RPMI7951 (cell line): ENCODE measurements at places on chromosomes 7 and 10. TPM values are rescaled to one million over a fixed set of nuclear protein-coding genes. Genes with fewer than 3 reads are reported as not detected.

DNA sequence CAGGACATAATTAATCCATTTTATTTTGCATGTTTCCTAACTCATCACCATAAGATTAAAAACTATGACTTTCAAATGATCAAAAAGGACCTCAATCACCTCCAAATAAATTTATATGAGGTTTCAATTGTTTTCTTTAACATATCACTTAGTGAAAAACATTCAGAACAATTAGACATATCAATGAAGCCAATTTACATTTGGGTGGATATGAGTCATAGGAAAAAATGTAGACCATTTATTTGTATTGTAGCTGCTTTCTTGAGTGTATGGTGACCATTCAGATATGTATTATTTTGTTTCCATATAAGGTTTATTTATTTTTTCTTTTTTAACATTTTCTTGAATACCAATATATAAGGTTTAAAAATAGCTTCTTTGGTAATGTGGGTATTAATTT, 13.3 kb upstream of the EXOC6 start:
- DNase-seq = no peak

Gene RELN
- not detected in 2 replicates for total RNA-seq

GRCh38 chr10:110876000-110876399, 4.3 kb downstream of the PDCD4 start:
- no peak for DNase-seq

Gene OR13A1
- not detected in 2 replicates for total RNA-seq

DNA sequence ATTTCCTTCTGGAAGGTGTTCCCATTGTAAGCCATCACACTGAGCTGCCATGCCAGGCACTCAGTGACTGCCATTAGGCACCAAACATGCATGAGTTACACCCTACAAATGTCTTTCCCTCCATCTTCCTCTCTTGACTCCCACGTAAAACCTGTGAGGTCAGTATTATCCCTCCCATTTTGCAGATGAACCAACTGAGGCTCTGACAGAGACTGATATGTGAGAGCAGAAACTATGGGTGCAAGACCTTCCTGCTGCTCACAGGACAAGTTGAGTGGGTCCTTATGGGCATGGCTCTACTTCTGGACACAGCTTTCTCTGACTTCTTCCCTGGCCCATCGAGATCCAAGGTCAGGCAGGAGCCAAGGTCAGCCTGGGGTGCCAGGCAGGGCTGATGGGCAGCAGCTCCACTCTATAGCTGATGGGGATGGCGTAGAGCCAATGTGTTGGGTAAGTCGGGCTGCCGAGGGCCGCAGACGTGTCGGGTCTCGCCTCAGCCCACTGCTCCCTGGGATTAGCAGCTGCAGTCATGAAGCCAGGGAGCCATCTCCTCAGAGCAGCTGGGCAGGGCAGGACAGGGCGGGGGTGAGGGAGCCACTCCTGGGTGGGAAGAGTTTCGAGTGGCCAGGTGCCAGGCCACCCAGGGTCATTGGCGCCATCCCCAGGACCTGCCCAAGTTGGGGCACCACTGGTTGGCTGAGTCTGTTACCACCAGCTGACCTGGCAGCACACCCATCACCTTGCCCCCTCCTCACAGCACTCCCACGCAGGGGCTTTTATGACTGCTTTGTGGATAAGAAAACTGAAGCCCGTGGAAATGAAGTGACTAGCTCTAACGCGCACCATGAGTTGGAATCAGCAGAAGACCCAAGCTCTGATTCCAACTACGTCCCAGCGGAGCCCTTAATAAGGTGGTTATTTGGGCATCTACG, 117.8 kb upstream of the ZMIZ1 start:
- no peak for DNase-seq

Gene NEUROD6
- not detected in 2 replicates for total RNA-seq

- no peak for DNase-seq
Measured at GRCh38 chr10:52313256-52313932, 687 bp upstream of the DKK1 start.

- peak; percentile 9 for DNase-seq
Measured at GRCh38 chr10:132129431-132129830, 57.3 kb upstream of the DPYSL4 start.

Gene FGL2
- total RNA-seq = 0.20 TPM in 1 of 2 replicates, not detected in the other

Gene SRRM3
- not detected in 2 replicates for total RNA-seq

Gene NOD1
- 9.1 and 12.3 TPM in 2 replicates for total RNA-seq

GRCh38 chr10:79256264-79256806, 90.9 kb upstream of the PPIF start:
- DNase-seq = no peak

Gene NCF1
- total RNA-seq = not detected in 2 replicates

DNA sequence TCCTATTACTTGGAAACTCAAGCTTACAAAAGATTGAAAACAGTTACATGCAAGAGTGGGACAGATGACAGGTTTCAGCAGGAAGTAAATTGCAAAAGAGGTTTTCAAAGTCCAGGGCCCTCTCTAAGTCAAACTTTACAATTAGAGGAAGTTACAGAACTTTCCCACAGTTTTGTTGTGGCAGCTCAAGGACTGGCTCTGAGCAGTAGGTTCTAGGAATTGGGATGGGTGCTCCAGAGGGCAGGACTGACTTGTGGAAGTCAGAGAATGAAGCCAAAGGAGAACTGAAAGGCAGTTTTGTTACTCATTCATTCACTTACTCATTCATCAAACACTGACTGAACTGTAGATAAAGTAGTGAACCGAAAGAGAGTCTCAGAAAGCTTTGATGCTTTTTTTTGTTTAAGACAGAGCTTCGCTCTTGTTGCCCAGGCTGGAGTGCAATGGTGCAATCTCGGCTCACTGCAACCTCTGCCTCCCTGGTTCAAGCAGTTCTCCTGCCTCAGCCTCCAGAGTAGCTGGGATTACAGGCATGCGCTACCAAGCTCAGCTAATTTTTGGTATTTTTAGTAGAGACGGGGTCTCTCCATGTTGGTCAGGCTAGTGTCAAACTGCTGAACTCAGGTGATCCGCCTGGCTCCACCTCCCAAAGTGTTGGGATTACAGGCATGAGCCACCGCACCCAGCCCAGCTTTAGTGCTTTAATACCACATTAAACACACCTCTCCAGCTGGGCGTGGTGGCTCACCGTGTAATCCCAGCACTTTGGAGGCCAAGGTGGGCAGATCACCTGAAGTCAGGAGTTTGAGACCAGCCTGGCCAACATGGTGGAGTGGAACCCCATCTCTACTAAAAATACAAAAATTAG, 66.8 kb upstream of the CCNJ start:
- DNase-seq = no peak

- DNase-seq = no peak
Measured at GRCh38 chr7:90661290-90662151, 65.4 kb downstream of the CDK14 start.

GRCh38 chr7:31052841-31053601, 913 bp downstream of the ADCYAP1R1 start:
- no peak for DNase-seq

DNA sequence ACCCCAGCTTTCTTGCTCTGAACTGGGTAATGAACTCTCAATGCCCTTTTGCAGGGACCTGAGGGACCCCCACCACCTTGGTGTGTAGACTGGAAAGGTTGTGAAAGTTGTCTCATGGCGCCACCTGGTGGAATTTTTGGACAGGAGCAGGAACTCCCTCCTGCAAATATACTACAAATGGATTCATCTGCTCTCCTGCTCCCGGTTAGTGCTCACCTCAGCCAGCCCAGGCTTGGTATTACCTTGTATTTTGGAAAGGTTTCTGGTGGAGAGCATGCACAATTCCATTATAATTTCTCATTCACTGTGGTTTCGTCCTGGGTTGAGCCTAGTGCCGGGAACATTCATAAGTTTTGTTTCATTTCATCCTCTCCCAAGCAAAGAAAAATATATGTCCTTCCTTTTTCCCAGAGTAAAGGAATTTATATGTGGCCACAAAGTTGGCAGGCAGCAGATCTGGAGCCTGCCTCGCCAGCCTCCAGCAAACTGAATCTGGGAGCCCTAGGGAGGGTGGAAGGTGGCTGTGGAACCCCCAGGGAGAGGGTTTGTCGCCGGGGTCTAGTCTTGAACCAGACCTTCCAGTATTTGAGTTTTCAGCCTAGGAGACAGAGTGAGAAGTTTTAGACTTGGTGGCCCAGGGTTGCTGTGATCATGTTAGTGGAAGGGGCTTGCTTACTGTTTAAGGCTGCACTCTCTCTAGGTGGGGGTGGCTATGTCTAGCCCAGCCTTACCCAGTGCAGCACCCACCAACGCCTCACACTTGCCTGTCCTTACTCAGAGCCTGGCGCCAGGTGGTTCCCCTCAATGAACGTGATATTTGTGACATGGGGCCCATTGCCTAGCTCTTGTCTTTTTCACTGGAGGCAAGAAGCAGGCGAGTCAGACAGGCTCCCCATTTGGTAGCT, 9.5 kb downstream of the FAM241B start:
- DNase-seq = peak; percentile 47

DNA sequence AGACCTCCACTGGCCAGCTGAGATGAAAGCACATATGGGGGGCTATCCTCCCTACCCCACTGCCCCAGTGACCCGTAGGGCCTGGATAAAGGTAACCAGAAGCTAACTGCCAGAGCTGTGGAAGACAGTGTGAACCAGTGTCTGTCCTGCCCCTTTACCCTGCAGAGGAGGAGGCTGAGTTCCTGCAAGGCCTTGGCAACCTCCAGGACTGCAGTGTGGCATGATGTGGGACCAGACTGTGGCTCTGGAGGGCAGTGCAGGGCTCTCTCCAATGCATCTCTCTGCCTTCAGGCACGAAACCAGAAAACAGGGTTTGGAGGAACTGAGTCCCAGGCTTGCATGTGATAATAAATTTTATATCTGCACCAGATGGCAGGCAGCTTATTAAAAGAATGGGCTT, 93.1 kb downstream of the EPC1 start:
- no peak for DNase-seq

DNA sequence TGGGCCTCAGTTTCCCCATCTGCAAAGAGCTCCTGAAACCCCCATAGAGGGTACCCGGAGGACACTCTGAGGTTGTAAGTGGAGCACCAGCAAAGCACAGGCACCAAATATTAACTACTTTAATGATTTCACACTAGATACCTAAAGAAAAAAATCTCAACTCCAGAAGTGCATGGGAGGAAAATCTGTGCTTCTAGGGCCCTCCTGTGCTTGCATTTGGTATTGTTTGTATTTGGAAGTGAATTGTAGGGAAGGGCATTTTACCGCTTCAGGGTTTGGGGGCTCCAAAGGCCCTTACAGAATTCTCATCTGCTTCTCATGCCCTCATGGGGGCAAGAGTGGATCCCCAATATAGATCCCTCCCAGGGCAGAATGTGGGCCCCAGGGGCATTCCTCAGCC, 22.4 kb upstream of the DRGX start:
- no peak for DNase-seq

GRCh38 chr7:157265051-157265450, 71.8 kb upstream of the DNAJB6 start:
- no peak for DNase-seq

Gene PRR15
- total RNA-seq = 0.10 TPM in 1 of 2 replicates, not detected in the other

Gene RNF148
- total RNA-seq = not detected in 2 replicates

- no peak for DNase-seq
Measured at GRCh38 chr7:496528-497295, 22.9 kb downstream of the PDGFA start.

DNA sequence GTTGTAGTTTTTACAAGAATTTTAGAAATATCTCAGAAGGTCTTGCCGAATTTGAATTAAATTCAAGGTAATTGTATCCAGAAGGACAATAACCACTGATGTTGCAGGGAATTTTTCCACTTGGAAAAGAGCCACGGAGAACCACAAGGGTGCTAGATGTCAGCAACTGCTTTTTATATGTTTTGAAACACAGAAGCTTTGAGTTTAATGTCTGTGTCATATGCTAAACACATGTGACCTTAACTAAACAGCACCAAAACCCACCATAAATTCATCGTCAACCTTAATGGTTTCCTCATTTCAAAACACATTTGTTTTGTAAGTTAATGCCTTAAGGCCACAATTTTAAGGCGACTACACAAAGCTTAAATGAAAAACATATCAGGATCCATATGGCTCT, 106.9 kb downstream of the COL28A1 start:
- DNase-seq = peak; percentile 90

DNA sequence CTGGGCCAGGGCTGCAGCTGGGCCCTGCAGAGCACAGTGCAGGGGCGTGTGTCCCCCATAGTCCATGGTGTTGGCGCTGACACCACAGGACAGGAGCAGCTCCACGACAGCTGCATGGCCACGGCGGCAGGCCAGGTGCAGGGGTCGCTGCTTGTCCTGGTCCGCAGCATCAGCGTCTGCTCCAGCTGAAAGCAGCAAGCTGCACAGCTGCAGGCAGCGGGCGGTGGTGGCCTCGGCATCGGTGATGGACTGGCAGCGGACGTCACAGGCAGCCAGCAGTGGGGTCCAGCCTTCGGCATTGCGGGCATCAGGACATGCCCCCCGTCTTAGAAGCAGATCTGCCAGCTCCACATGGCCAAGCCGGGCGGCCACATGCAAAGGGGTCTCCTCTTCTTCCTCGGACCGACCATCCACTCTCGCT, 6.0 kb downstream of the ASB10 start:
- no peak for DNase-seq

DNA sequence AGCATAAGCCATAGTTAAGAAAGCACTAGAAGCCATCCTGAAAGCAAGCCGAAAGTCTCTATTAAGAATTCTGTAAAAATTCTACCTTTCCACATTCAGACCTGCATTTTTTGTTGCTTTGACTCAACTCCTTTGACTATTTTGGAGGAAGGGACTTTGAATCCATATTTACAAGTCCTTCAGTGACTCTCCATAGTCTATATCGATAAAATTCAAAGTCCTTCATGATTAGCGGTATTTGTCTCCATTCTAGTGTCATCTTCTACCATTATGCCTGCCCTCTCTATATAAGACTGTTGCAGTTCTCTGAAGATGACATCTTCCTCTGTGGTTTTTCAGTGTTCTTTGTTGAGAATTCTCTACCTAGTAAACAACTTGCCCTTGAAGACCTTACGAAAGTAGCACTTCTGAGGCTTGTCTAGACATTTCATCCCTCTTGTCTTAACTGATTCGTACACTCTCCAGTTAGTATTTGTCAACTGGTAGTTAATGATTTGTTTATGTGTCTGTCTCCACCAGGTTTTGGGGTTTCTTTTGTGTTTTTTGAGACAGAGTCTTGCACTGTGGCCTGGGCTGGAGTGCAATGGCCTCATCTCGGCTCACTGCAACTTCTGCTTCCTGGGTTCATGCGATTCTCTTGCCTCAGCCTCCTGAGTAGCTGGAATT, 1.7 kb downstream of the CCSER2 start:
- DNase-seq = no peak

DNA sequence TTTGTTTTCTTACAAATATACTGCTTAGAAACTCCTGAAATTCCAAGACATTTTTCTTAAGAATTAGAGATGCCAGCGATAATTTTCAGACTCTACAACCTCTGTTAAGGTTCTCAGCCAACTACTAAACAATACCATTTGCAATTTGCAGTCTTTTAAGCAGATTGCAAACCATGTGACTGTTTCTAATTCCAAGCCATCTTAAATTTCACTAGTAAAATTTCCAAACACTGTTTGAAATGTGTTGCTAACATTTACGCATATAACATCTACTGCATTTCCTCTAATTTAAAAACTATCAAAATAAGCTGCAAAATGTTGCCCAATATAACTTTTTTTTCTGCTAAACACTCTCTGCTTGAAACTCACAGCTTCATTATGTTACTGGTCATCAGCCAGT, 56.0 kb upstream of the MACROH2A2 start:
- no peak for DNase-seq
